ENCODE measurements at places on chromosomes 6 and 20.
A peak's percentile ranks its signal among the peaks of the same experiment; 100 is the strongest.

DNA sequence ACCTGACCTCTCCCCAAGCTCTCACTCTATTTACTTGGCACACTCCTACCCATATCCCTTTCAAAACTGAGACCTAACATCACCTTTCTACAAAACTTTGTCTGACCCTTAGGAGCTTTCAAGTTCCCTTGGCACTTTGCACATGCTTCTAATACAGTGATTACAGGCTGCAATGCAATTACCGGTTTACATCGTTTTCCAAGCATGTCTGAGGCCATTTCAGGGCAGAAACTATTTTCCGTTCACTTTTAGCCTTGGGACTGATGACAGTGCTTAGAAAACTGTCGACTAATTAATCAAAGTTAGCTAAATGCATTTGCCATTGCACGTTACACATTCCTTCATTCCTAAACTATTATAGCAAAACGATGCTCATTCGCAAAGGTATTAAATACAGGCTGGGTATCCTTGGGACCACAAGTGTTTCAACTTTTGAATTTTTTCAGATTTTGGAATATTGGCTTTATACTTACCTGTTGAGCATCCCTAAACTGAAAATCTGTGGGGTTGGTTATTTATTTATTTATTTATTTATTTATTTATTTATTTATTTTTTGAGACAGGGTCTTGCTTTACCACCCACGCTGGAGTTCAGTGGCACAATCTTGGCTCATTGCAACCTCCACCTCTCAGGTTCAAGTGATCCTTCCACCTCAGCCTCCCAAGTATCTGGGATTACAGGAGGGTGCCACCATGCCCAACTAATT, 3.3 kb downstream of the RARS2 start:
- DNase-seq: no peak

GRCh38 chr6:129842881-129843409, 18.2 kb downstream of the TMEM244 start:
- no peak for DNase-seq

GRCh38 chr6:22350109-22350508, 53.3 kb upstream of the PRL start:
- DNase-seq: no peak

GRCh38 chr6:37487591-37488380, 11.9 kb downstream of the CCDC167 start:
- DNase-seq: no peak

GRCh38 chr6:122712093-122712447, 67.4 kb upstream of the FABP7 start:
- no peak for DNase-seq

GRCh38 chr6:72642435-72642834, 20.6 kb downstream of the KCNQ5 start:
- DNase-seq: no peak

- DNase-seq: no peak
These were observed 7.2 kb upstream of the PCIF1 start for GRCh38 chr20:45927071-45927878.

DNA sequence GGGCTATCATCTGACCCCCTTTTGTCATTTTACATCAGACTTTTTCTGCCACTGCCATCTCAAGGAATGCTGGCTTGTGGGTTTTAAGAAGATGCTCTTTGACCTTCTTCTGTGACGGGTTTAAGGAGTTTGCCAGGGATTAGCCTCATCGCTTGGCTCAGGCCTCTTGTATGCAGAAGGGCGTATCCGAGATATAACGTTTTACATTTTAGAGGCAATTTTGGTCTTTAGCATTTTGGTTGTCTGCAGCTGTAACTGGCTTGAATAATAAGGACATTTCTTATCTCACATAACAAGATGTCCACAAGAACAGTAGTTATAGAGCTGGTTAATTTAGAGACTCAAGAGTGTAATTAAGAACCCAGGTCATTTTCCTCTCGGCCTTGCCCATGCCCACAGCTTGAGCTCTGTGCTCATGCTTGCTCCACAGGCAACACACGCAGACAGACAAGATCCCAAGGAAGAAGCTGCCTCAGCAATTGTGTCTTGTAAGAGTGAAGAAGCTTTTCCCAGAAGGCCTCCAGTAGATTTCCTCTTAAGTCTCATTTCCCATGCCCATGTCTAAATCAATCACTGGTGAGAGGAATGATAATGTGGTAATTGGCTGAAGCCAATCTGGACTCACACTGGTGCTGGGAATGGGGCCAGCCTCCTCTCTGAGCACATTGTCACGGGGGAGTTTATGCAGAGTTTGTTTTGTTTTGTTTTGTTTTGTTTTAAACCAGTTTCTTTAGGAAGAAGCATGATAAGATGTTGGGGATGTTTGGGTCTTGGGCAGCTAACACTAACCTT, 36.8 kb downstream of the PTCHD4 start:
- DNase-seq: no peak

DNA sequence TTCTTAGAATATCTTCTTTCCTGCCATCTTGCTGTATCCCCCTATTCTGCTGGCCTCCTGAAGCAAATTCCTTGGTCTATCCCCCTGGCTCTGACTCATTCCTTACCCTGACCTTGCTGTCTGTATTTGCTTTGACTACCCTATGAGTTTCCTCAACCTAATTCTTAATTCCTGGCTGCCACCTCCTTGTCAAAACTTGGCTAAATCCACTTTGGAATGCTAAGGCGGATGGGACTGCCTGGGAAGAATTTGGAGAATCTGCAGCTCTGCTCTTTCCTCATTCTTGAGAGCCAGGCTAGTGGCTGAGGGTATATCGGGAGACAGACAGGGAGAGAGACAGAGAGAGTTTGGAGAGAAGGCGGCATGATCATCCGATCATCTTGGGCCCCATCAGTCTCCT, 24.4 kb downstream of the CAP2 start:
- DNase-seq: peak; percentile 86

DNA sequence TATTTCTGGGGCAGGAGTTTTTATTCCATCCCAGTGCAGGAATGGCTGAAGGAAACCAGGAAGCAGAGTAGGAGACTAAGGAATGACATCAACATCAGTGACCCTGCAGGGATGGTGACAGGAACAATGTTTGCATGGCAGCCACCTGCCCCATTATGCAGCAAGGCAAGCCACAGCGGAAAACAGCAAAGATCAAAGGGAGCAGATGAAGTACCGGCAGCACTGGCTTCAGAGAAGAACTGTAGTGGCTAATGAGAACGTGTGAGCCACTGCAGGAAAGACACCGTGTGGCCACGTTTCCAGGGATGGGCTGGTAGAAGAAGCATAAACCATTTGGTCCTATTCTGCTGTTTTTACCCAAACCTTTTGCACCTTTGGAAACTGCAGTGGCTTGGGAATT, 52.9 kb upstream of the TAB2 start:
- DNase-seq: no peak

DNA sequence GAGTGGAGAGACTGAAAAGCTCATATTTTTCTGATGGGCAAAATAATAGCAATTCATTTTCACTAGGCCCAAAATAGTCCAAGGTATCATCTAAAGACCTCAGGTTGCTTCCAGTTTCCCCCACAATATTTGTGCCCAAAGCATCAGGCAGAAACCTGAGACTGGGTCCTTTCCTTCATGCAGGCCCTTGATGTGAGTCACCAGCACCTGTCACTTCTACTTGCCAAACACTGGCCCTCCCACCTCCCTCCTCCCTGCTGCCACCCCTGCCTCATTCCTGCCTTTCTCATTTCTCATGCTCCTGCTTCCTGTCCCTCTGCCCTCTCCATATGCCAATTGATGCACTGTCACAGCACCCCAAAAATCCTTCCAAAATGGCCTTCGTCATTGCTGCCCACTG, 230.4 kb upstream of the CST7 start:
- no peak for DNase-seq

GRCh38 chr20:4068708-4069107, 53.4 kb upstream of the RNF24 start:
- no peak for DNase-seq

- no peak for DNase-seq
These were observed 1.9 kb downstream of the ZFAND3 start for GRCh38 chr6:37821446-37821845.

GRCh38 chr20:431012-431904, 23.2 kb downstream of the RBCK1 start:
- peak; percentile 80 for DNase-seq

- DNase-seq: no peak
These were observed 9.5 kb upstream of the SLC17A3 start for GRCh38 chr6:25883536-25883935.

DNA sequence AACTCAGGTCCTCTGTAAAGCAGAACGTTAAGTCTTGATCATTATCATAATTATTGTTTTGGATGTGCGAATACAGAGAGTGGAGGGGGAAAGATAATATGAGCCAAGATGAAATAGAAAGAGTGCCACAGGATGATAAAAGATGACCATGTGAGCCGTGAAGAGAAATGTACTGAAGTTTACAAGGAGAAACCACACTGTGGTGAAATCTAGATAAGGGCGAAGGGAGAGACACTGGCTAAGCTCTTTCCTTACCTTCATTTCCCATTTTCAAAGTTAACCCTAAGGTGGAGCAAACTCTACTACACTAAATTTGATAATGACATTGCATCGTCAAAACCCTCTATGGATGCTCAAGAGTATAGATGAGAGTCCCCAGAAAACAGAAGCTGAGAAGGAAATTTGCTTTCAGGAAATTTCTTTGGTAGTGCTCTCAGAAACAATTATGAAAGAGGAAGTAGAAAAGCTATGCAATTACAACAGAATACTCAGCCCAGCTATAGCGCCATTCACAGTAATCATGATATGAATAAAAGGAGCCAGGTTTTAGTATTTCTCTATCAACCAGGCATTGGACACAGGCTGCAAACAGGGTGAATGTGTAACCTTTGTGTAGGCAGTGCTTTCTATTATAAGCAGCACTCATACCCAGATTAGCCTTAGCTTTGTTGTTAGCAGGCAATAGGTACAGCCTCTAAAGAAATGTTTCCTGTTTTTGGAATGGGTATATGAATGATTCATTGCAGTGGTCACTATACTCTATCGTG, 1080.7 kb downstream of the GRIK2 start:
- no peak for DNase-seq

DNA sequence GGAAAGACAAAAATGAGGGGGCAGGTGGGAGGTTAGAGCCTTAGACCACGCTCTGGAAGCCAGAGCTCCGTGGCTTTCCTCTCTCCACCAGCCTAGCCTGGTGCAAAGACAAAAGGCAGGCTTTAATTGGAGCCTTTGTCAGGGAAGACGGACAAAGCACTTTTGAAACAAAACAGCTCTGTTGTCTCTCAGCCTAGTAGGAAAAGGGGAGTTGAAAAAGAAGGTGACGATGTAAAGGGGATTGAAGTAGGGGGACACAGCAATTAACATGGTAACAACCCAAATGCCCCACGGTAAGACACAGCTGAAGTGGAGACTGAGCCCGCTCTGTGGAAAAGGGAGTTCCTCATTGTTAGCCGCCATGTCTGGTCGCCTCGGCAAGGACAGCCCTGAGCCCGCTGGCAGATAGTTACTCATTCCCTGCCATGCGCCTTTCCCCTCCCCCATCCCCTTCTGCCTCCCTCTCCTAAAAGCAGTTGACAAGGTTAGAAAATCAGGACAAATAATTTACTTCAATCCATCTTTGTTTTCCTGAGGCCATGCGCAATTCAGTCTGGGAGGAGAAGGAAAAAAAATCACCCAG, 93.0 kb downstream of the TCP11 start:
- DNase-seq: no peak

- DNase-seq: no peak
These were observed 4.4 kb upstream of the CCDC28A start for GRCh38 chr6:138769102-138769676.

DNA sequence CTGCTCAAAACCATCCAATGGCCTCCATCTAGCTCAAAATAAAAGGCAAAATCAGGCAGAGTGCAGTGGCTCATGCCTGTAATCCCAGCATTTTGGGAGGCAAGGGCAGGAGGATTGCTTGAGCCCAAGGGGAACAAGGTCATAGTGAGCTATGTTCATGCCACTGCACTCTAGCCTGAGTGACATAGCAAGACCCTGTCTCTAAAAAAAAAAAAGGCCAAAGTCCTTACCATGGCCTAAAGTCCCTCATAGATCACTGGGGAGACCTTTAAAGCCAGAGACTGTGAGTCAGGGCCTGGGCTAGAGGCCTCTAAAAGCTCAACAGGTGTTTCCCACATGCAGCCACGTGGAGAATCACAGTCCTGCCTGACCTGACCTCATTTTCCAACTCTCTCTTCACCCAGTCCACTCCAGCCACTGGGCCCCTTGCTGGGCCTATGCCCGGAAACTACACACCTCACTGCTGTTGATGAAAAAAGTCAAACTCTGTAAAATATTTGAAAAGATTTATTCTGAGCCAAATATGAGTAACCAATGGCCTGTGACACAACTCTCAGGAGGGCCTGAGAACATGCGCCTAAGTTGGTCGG, 28.2 kb upstream of the TAB2 start:
- DNase-seq: no peak

GRCh38 chr6:34070315-34071135, 75.4 kb downstream of the GRM4 start:
- no peak for DNase-seq

- DNase-seq: peak; percentile 44
These were observed 53.3 kb upstream of the EYA4 start for GRCh38 chr6:133187657-133188453.

- DNase-seq: no peak
These were observed 2.9 kb upstream of the LY6G6D start for GRCh38 chr6:31712296-31712695.

GRCh38 chr20:49505518-49505917, 23.1 kb upstream of the KCNB1 start:
- peak; percentile 79 for DNase-seq

DNA sequence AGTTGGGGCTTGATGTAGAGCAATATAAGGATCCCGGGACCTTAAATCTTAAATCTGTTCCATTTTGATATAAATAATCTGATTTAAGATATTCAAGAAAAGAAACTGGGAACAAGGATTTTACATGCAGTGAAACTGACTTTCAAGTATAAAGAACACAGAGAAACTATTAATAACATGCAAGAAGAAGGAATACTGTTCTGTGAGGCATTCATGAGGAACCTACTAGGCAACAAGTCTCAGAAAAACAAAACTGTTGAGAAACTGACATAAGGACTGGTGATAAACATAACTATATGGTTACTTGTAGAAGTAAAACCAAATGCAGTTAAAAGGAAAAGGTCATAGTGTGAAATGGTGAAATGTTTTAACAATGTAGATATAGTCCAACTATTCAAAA, 15.8 kb downstream of the HDDC2 start:
- no peak for DNase-seq

GRCh38 chr6:32982702-32983492, 14.5 kb downstream of the BRD2 start:
- no peak for DNase-seq

GRCh38 chr6:3442431-3443220, 14.2 kb downstream of the SLC22A23 start:
- peak; percentile 80 for DNase-seq
